CD4-positive, alpha-beta memory T cell (primary cell): ENCODE measurements at places on chromosomes 1 and 21. TPM values are rescaled to one million over a fixed set of nuclear protein-coding genes. Genes with fewer than 3 reads are reported as not detected.
A peak's percentile ranks its signal among the peaks of the same experiment; 100 is the strongest.

GRCh38 chr1:203563291-203563690 lies 63.3 kb upstream of the ATP2B4 start:
- no peak overlapping the region for H3K4me3 ChIP-seq
- no peaks in the 10 kb centered on the region for H3K4me1 ChIP-seq
- H3K36me3 ChIP-seq: no peaks in the 10 kb centered on the region
- DNase-seq: no peak
- H3K27me3 ChIP-seq: no peaks in the 10 kb centered on the region

CFHR1 gene
- total RNA-seq: not detected

PPIE gene
- total RNA-seq: 69.4 TPM

GRCh38 chr1:99672530-99673213 lies 26.8 kb downstream of the PALMD start:
- no peaks in the 10 kb centered on the region for H3K36me3 ChIP-seq
- no peak for DNase-seq
- no peak overlapping the region for H3K4me3 ChIP-seq
- H3K27me3 ChIP-seq: no peaks in the 10 kb centered on the region

DNA sequence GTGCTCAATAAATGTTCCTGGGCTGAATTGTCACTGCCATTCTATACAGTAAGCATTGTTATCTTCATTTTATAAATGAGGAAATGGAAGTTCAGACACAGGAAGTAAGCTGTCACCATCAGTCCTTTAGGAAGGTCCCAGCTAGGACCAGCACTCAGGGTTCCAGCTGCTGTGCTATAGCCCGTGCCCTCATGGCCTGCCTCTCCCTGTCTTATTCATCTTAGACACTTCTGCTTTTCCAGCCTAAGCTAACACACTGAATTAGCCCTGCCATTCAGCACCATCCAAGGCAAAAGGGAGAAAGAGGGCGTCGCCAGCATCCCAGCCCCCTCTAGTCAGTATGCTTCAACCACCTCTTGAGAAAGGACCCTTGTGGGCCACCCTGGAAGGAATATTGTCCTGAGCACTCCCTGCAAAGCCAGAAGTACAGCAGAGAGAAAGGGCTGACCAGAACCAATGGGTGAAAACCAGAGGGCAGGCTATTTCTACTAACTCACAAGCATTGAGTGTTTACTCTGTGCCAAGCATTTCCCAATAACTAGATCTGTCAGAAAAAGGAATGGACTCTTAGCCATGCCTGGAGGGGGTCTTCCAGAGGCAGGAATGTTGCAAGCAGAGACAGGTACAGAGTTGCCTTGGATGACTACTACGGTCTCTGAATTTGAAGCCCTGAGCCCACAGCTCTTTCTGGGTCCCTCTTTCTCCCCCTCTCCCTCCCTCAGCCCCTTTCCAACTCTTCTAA lies 77.9 kb upstream of the NFIA start:
- H3K4me3 ChIP-seq: no peak overlapping the region
- no peak for DNase-seq
- no peaks in the 10 kb centered on the region for H3K4me1 ChIP-seq
- no peaks in the 10 kb centered on the region for H3K27me3 ChIP-seq
- H3K27ac ChIP-seq: no peak overlapping the region

DNA sequence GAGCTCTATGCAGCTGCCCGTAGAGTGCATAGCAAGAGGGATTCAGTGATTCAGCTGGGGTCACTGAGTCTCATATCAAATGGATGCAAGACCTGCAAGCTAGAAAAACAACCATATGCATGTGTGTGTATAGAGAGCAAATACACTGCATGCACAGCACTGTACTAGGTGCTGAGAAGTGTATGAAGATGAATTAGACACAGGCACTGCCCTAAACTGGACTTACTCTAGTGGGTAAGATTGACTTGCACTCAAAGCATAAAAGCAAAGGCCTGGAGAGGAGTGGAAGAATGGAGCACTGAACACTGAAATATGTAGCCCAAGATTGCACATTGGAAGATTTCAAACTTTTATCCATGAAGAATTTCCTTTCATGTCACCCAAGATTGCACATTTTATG lies 5.5 kb upstream of the GBP1 start:
- no peak overlapping the region for H3K27ac ChIP-seq
- no peaks in the 10 kb centered on the region for H3K27me3 ChIP-seq
- peak overlapping the region; percentile 44 for H3K4me3 ChIP-seq
- H3K36me3 ChIP-seq: no peaks in the 10 kb centered on the region

SPRR5 gene
- total RNA-seq: not detected

FCRLB gene
- 1.2 TPM for total RNA-seq

ATP1B1 gene
- total RNA-seq: 3.3 TPM

- no peaks in the 10 kb centered on the region for H3K36me3 ChIP-seq
- H3K4me1 ChIP-seq: peaks cover 5% of the 10 kb centered on the region
- H3K27ac ChIP-seq: no peak overlapping the region
- H3K4me3 ChIP-seq: no peak overlapping the region
- no peak for DNase-seq
- no peaks in the 10 kb centered on the region for H3K27me3 ChIP-seq
Measured at GRCh38 chr1:154764773-154765172, 105.3 kb downstream of the KCNN3 start.

TFF3 gene
- not detected for total RNA-seq

DNA sequence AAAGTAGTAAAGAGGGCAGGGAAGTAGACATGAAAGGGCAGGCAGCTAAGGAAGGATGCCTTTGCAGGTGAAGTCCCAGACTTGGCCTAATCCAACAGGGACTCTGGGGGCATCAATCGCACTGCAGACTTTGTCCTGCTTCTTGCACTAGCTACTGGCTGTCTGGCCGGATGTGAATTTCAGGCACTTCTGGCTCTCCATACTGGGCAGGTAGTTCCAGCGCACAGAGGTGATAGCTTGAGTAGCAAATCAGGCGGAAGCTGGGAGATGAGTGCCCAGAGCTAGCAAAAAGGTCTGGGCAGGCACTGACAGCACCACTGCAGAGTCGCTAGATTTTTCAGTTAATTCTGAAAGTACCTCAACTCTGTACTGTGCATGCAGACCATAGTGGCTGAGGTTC lies 997 bp downstream of the RSPH1 start:
- peaks cover 15% of the 10 kb centered on the region for H3K4me1 ChIP-seq
- H3K27me3 ChIP-seq: no peaks in the 10 kb centered on the region
- H3K4me3 ChIP-seq: no peak overlapping the region
- H3K36me3 ChIP-seq: no peaks in the 10 kb centered on the region
- no peak for DNase-seq

LCE7A gene
- not detected for total RNA-seq

PRAMEF17 gene
- not detected for total RNA-seq

TAF1A gene
- total RNA-seq: 16.4 TPM

ZNF683 gene
- not detected for total RNA-seq

PRDM16 gene
- total RNA-seq: not detected

GRCh38 chr1:197744979-197745378 lies 30.3 kb downstream of the DENND1B start:
- no peaks in the 10 kb centered on the region for H3K27me3 ChIP-seq
- H3K27ac ChIP-seq: no peak overlapping the region
- H3K36me3 ChIP-seq: no peaks in the 10 kb centered on the region

DNA sequence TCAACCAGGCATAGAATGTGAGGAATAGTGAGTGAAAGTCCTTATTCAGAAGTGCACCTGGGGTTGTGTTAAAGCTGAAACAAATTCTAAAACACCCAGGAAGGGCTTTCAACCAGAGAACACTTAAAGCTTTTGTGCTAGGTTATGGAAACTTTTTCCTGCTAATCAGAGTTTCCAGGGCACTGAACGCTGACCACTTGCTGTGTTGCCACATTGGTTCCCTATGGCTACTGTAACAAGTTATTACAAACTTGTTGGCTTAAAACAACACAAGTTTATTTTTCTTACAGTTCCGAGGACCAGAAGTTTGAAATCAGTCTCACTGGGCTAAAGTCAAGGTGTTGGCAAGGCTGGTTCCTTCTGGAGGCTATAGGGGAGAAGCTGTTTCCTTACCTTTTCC lies 300.6 kb downstream of the HHAT start:
- no peak for DNase-seq
- no peak overlapping the region for H3K4me3 ChIP-seq
- no peaks in the 10 kb centered on the region for H3K27me3 ChIP-seq
- no peak overlapping the region for H3K27ac ChIP-seq

GRCh38 chr1:226772446-226773139 lies 33.5 kb upstream of the ITPKB start:
- no peak overlapping the region for H3K27ac ChIP-seq
- no peaks in the 10 kb centered on the region for H3K27me3 ChIP-seq
- H3K4me1 ChIP-seq: no peaks in the 10 kb centered on the region
- H3K36me3 ChIP-seq: no peaks in the 10 kb centered on the region
- no peak for DNase-seq

- DNase-seq: no peak
- no peak overlapping the region for H3K4me3 ChIP-seq
- no peaks in the 10 kb centered on the region for H3K36me3 ChIP-seq
- no peak overlapping the region for H3K27ac ChIP-seq
- H3K4me1 ChIP-seq: no peaks in the 10 kb centered on the region
- no peaks in the 10 kb centered on the region for H3K27me3 ChIP-seq
Measured at GRCh38 chr21:20040768-20041167, 957.4 kb upstream of the NCAM2 start.

DNA sequence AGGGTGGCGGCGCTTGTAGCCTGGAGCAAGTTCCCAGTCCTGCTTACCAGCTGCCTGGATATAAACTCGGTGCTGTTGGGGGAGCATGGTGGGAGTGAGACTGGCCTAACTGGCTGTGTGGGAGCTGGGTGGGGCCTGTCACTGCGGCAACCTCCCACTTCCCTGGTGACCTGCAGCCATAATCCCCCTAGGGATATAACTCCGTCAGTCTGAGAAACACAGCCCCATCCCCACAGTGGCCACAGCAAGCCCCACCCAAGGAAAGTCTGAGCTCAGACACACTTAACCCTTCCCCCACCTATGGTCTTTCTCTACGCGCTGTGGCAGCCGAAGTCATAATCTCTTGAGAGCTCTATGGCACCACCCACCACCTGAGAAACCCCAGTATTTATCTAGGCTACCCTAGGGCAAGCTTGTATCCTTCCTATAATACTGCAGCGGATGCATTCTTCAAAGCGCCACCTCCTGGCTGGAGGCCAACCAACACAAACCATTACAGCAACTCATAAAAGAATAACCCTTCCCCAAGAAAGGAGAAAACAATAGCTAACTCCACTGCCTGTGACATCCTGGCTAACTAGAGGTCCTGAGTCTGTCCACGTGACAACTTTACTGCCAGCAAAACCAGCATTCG lies 57.4 kb downstream of the ZNF648 start:
- H3K4me1 ChIP-seq: no peaks in the 10 kb centered on the region
- H3K4me3 ChIP-seq: no peak overlapping the region
- no peak overlapping the region for H3K27ac ChIP-seq
- DNase-seq: no peak

SRSF4 gene
- 86.8 TPM for total RNA-seq

DNA sequence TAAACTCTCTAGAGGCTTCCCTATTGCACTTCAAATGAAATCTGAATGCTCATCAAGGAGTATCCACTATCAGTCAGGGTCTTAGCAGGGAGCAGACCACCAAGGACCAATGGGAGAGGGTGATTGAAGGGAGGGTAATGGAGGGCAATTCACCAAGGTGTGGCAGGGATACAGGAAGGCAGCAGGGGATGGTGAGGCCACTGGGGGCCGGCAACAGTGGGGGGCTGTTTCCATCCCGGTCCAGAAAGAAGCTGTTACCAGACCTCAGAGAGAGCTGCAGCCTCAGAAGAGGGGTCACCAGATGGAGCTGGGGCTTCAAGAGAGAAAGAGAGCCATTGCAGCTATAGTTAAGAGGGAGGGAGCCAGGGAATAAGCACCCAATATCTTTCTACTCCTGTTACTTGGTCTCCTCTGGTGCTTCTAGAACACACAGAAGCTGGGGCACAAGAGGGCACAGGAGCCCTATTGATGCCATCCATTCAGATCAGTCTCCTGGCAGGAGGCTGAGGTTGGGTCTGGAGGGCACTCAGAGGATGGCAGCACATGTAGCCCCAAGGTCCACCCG lies 417.6 kb downstream of the PTPRU start:
- no peak overlapping the region for H3K4me3 ChIP-seq
- H3K4me1 ChIP-seq: no peaks in the 10 kb centered on the region
- no peak overlapping the region for H3K27ac ChIP-seq
- DNase-seq: no peak
- H3K27me3 ChIP-seq: no peaks in the 10 kb centered on the region
- no peaks in the 10 kb centered on the region for H3K36me3 ChIP-seq

C8B gene
- total RNA-seq: not detected

PIGR gene
- not detected for total RNA-seq

LRRC53 gene
- not detected for total RNA-seq

DNA sequence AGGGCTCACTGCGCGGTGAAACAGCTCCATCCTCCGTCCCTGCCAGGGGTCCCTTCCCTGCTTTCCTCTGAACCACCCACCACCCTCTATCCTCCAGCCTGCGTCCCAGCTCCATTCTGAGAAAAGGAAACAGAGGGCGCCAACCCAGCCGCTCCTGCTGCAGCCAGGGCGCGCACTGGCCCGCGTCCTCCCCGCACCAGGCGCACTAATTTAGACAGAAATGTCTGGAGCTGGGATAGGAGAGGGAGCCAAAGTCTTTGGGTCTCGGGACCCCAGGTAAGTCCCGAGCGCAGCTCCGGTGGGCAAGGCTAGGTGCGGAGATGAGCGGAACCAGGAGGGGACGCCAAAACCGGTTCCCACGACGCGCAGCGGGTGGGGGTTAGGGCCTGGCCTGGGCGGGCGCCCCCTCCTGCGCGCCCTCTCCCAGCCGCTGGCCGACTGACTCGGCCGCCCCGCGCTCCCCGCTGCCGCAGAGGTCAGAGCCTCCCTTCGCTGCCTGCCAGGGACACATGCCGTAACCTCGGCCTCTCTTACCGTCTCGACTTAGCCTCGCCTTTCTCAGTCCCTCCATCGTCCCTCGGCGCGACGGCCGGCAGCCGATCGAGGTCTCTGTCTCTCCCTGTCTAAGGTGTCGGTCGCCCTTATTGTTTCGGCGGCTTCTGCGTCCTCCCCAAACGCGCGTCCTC lies 2.0 kb downstream of the CAMK2N1 start:
- no peak for DNase-seq
- no peaks in the 10 kb centered on the region for H3K36me3 ChIP-seq
- H3K4me1 ChIP-seq: peaks cover 24% of the 10 kb centered on the region
- H3K4me3 ChIP-seq: no peak overlapping the region
- no peak overlapping the region for H3K27ac ChIP-seq

SLAMF6 gene
- total RNA-seq: 59.1 TPM

- H3K27ac ChIP-seq: no peak overlapping the region
- no peak overlapping the region for H3K4me3 ChIP-seq
- no peaks in the 10 kb centered on the region for H3K36me3 ChIP-seq
- H3K27me3 ChIP-seq: no peaks in the 10 kb centered on the region
Measured at GRCh38 chr1:29828526-29829447, 592.5 kb downstream of the PTPRU start.
